ENCODE measurements at places on chromosomes 3 and 15. TPM values are rescaled to one million over a fixed set of nuclear protein-coding genes. Genes with fewer than 3 reads are reported as not detected.
A peak's percentile ranks its signal among the peaks of the same experiment; 100 is the strongest.

GRCh38 chr3:38367779-38368178 is 21.2 kb downstream of the XYLB start:
- H3K4me3 ChIP-seq: no peak overlapping the region
- H3K4me1 ChIP-seq: no peaks in the 10 kb centered on the region
- H3K27me3 ChIP-seq: no peaks in the 10 kb centered on the region
- peaks cover 10% of the 10 kb centered on the region for H3K36me3 ChIP-seq

- no peak overlapping the region for H3K27ac ChIP-seq
- peaks cover 15% of the 10 kb centered on the region for H3K4me1 ChIP-seq
- H3K27me3 ChIP-seq: peaks cover 2% of the 10 kb centered on the region
- H3K4me3 ChIP-seq: no peak overlapping the region
- DNase-seq: no peak
- no peaks in the 10 kb centered on the region for H3K36me3 ChIP-seq
These were observed 83.0 kb downstream of the ZNF385D start for GRCh38 chr3:21668012-21668411.

NANOGP8 gene
- total RNA-seq: 1.2 TPM

- peaks cover 9% of the 10 kb centered on the region for H3K4me1 ChIP-seq
- H3K27ac ChIP-seq: peak overlapping the region; percentile 36
- DNase-seq: no peak
- no peaks in the 10 kb centered on the region for H3K27me3 ChIP-seq
- peaks cover 7% of the 10 kb centered on the region for H3K36me3 ChIP-seq
- no peak overlapping the region for H3K4me3 ChIP-seq
These were observed 163.7 kb downstream of the PLD1 start for GRCh38 chr3:171646357-171647133.

GRCh38 chr15:52256930-52257733 is 38.5 kb downstream of the MYO5C start:
- H3K36me3 ChIP-seq: peaks cover 3% of the 10 kb centered on the region
- H3K27me3 ChIP-seq: no peaks in the 10 kb centered on the region
- H3K27ac ChIP-seq: no peak overlapping the region

- peaks cover 23% of the 10 kb centered on the region for H3K36me3 ChIP-seq
- H3K4me1 ChIP-seq: no peaks in the 10 kb centered on the region
These were observed 21.1 kb upstream of the SNRPN start for GRCh38 chr15:24933716-24934115.

- no peaks in the 10 kb centered on the region for H3K27me3 ChIP-seq
- H3K4me3 ChIP-seq: no peak overlapping the region
- H3K27ac ChIP-seq: peak overlapping the region; percentile 98
- no peaks in the 10 kb centered on the region for H3K36me3 ChIP-seq
- no peak for DNase-seq
- peaks cover 85% of the 10 kb centered on the region for H3K4me1 ChIP-seq
These were observed 187.4 kb downstream of the OPA1 start for GRCh38 chr3:193780397-193780796.

Measured in mesothelial cell of epicardium (in vitro differentiated cells).